ENCODE measurements at places on chromosomes 12 and 14.

DNA sequence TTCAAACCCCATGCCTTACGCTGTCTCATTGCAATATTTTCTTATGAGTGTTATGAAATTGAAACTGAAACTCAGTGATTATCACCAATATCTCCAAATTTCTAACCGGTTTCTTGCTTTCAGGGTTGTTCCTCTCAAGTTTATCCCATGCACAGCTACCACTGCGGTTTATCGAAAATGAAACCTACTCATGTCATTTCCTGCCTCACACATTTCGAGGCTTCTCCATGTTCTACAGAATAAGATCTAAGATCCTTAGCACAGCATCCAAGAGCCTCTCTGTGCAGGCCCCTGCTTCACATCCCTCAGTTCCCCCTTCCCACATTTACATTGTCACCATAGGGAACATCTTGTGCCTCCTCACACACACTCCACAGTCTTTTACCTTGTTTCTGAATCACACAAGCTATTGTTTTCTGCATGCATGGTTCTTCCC, 45.5 kb upstream of the FAR2 start:
- DNase-seq, result no peak

DNA sequence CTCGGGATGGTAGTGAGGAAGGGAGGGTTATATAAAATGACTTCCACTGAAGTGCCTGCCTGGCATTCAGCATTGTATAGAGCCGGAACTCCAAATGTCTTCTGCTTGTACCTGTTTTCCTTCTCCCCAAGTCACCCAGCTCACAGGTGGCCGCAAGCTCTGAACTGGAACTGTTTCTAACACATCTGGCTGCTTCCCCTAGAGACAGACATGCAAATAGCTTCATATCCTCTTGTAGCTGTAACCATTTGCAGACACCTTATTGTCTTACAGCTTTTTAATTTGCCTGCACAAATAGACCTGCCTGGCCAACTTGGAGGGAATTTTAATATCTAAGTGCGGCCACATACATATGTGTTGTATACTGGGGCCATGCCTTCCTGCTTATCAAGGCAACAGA, 126.0 kb downstream of the CHST11 start:
- DNase-seq, result no peak

- DNase-seq, result no peak
These were observed 141.9 kb upstream of the C14orf180 start for GRCh38 chr14:104437703-104438102.

DNA sequence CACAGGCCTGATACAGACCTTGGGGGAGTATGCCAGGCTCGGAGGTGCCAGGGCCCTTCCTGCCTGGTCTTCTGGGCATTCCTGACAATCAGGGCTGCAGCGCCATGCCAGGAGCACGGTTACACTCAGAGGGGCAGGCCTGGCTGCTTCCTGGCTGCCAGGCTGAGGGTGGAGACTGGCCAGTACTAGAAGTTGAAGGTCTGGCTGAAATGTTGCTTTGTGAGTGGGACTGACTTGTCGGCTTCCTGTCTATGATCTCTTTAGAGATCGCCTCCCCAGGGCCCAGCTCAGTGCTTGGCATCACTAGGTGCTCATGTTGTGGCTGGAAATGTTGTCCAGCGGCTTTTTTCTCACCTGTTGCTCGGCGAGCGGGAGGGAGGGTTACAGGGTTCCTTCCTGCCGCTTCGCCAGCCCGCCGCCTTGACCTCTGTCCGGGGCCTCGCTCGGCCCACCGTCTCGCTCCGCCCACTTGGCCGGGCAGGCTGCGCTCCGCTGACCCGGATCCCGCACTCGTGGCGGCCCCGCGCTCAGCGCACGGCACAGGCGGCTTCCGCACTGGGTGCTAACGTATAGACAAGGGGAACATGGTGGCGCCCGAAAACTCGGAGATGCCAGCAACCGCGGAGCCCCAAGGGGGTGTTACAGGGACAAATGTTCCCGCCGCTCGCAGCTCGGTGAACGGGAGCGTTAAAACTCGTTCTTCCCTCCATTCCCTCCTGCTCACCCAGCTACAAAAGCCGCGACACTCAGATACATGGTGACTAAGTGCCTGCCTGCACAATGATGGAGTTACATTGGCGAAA, 32.6 kb downstream of the PAPLN start:
- peak; percentile 19 for DNase-seq

- peak; percentile 77 for DNase-seq
These were observed 668 bp downstream of the TRIP11 start for GRCh38 chr14:92039063-92039718.
